NCI-H2171 treated with DMSO at 0.1 percent for 48 hours (cell line): ENCODE measurements at places on chromosomes 3 and 15.

DNA sequence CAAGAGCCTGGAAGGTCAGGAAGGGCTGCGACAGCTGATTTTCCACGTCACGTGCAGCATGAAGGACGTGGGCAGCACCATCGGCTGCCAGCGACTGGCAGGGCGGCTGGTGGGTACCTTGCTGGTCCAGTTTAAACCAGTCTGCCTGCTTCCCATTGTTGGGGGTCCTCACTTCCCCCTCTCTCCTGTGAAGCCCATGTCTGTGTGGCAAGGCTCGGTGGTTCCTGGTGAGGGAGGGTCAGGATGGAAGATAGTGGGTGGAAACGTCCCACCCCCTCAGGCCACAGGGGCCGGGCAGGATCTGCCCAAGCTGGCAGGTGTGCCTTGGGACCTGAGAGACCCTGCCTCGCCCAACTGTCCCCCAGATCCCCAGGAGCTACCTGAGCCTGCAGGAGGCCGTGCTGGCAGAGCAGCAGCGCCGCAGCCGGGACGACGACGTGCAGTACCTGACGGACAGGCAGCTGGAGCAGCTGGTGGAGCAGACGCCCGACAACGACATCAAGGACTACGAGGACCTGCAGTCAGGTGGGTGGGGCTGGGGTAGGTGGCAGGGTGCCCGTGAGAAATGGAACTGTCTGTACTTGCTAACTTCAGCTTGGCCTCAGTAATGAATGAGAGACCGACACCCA is 108.2 kb downstream of the LRRK1 start:
- peak; percentile 90 for DNase-seq

DNA sequence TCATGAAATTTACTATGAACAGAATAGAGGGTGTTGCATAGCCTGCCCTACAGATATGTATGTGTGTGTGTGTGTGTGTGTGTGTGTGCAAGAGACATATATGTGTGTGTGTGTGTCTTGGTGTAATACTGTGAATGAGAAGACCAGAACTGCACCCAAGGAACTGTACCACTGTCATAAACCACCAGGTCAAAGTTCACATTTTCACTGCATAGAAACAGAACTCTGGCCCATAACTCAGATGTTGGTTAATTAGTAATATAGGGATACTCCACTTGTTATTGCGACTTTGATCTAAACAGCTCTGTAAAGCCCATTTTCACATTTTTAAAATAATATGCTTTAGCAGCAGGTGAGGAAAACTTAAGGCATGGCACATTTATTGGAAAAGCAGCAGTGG is 111.8 kb downstream of the IGF2BP2 start:
- DNase-seq: no peak

DNA sequence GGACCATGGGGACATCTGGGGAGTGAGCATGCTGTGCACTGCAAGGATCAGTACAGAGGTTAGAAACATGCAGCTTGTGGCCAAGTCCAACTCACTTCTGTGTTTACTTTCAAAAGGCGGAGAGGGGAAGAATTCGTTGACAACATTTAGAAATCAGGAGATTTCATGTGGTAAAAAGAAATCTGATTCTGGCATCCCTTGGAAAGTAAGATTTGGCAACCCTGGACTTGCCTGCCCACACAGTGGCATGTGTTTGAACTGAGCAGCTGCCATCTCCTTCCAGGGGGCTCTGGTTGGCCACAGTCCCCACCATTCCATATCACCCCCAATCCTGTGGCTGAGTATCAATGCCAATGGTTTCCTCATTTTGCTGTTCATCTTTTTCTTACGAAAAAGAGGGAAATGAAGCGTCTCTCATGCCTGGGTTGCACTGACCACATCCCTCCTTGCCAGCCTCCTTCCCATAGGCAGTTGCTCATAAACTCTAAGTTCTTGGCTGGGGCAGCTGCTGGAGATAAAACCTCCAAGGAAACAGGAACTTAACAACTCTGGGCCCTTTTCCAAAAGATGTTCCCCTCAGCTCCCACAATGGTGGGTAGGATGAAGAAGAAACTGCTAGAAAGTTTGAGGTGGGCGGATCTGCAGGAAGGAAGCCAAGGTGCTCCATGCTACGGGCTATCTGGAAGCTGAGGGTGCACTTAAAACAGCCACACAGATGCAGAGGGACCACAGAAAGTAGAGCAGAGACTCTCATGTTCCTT is 29.2 kb downstream of the SLC6A11 start:
- no peak for DNase-seq

- DNase-seq: no peak
Measured at GRCh38 chr3:170189398-170190256, 8.1 kb upstream of the PHC3 start.

DNA sequence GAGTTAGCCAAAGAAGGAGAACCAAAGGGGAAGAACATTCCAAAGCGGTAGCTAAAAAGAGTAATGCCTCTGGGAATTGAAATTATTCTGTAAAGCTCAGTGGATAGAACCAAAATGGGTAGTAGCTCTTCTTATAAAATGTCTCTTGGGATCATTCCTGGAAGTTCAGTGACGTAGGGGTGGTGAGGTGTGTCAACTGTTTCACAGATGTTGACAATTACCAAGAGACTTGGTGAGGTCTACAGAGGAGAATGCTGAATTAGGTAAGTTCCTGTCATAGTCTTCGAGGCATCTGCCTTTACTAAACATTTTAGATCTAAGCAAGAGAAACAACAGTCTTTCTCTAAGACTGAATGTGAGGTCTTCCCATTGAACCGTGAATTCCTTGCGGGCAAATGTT is 67.8 kb downstream of the TPRG1 start:
- no peak for DNase-seq

GRCh38 chr3:157427901-157428300 is 8.7 kb upstream of the PTX3 start:
- DNase-seq: peak; percentile 82

- no peak for DNase-seq
Measured at GRCh38 chr3:54888873-54889272, 39.0 kb downstream of the LRTM1 start.

DNA sequence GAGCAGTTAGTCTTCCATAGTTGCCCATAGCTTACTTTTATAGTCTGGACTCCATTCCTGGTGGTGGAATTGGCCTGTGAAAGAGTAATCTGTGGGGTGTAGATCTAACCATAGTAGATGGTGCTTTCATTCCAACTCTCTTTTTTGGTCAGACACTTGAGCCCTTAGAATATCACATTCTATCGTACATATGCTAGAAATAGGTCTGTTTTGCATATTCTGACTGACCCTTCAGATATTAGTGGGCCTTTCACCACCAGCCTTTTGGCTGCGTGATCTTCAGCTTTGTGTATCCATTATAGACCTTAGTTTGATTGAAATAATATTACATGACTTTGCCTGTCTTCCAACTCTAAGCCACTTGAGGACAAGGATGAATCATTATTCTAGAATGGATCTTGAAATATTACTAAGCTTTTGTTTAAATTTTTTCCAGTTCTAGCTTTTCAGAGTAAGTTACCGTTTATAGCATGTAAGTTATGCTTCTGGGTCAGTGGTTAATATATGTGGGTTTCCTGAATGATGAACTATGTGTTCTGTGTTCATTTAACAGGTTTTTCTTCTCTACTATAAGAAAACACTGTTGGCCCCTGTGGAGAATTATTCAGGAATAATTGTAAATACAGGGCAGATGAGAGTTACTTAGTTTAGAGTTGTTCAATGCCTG is 8.7 kb downstream of the RAB7A start:
- DNase-seq: no peak

DNA sequence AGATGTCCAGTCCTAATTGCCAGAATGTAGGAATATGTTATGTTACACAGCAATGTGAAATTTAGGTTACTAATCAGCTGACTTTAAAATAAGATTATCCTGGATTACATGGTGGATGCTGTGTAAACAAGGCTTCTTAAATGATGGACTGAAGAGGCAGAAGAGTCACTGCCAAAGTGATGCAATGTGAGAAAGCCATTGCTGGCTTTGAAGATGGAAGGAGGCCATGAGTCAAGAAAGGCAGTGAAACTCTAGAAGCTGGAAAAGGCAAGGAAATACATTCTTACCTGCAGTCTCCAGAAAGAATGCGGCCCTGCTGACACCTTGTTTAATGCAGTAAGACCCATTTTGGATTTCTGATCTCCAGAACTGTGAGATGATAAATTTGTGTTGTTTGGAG is 179.1 kb upstream of the ZPLD1 start:
- no peak for DNase-seq

GRCh38 chr3:160381470-160381869 is 17.6 kb downstream of the IFT80 start:
- DNase-seq: no peak

DNA sequence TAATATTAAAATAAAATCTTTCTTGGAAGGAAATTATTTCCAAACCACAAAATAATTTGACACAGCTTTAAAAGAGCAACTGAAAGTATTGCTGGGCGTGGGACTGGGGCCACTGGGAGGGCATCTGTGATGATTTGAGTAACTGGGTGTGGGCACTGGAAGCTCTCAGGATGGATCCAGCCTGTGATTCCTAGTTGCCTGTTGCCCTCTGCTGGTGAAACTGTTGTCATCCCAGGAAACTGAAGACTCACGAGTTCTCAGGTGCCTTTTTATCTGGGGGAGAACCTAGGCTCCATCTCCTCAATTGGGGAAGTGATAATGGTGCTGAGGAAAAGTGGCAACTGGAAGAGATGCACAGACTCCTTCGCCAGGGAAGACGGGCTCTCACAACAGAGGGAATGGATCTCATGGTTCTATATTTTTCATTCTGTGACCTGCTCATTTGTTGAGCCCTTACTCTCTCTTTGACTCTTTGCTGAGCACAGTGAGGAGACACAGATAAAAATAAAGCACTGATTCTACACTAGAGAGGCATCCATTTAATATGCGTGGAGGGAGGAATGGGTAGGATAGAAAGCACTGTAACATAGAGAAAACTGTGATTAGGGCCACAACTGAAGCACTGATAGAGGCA is 61.6 kb downstream of the TPRG1 start:
- peak; percentile 80 for DNase-seq

GRCh38 chr3:65356331-65357248 is 668.8 kb upstream of the ADAMTS9 start:
- DNase-seq: no peak

- no peak for DNase-seq
Measured at GRCh38 chr3:133568294-133569014, 5.0 kb upstream of the CDV3 start.

DNA sequence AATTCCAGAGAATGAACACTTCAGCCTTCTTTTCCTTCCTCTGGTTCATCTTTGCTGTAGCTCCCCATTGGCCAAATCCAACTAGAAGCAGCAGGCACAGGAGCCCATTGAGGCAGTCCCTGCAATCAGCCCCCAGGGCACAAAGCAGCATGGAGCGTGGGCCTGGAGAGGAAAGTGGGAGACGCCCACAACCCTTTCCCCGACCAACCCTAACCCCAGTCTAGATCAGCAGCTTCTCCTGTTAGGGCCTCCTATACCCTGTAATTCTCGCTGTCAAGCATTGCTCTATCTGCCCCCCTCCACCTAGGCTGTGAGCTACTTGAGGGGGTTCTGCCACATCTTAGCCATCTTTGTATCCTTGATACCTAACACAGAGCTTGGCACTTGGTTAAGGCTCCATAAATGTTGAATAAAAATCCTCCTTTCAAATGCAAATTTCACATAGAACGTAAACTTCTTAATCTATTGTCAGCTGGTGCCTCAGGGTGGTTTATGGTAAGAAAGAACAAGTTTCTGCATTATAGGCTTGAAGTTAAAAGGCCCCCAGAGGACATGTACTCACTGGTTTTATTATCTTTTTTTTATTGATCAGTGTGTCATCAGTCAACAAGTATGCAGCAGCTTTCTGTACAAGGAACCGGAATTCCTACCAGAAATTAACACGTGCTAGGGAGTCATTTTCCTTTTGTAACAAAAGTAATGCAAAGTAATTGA is 97.9 kb upstream of the PFN2 start:
- no peak for DNase-seq

- no peak for DNase-seq
Measured at GRCh38 chr15:39748276-39748675, 34.4 kb downstream of the FSIP1 start.

DNA sequence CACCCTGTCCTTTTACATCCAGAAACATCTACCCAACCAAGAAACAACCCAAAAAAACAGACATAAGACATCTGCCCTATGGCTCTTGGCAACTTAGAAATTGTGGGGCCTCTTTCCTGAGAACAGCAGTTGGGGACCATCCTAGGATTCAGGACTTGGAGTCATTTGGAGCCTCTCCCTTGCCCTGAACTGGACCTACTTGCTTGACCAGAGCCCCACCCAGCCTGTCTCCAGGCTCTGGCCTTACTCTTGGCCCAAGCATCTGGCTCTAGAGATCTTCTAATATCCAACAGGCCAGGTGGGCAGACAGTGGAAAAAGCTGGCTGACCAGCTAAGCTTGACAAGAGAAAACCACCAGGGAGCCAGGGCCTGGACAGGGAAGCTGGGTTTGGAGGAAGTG is 99.1 kb upstream of the C2CD4B start:
- DNase-seq: no peak

GRCh38 chr15:48596415-48596814 is 49.1 kb downstream of the FBN1 start:
- no peak for DNase-seq
